ENCODE measurements at places on chromosomes 5 and 9.

GRCh38 chr5:141848744-141849414 lies 29.3 kb downstream of the PCDH1 start:
- peak overlapping the region; percentile 96 for H3K27ac ChIP-seq
- H3K27me3 ChIP-seq: no peaks in the 10 kb centered on the region
- H3K36me3 ChIP-seq: no peaks in the 10 kb centered on the region

- DNase-seq: no peak
- no peaks in the 10 kb centered on the region for H3K27me3 ChIP-seq
- H3K4me3 ChIP-seq: no peak overlapping the region
- H3K4me1 ChIP-seq: peaks cover 24% of the 10 kb centered on the region
- H3K36me3 ChIP-seq: no peaks in the 10 kb centered on the region
Measured at GRCh38 chr5:148620696-148621095, 33.6 kb downstream of the HTR4 start.

GRCh38 chr9:3962496-3962895 lies 337.4 kb downstream of the GLIS3 start:
- DNase-seq: no peak
- no peak overlapping the region for H3K27ac ChIP-seq
- peaks cover 8% of the 10 kb centered on the region for H3K4me1 ChIP-seq
- no peak overlapping the region for H3K4me3 ChIP-seq

DNA sequence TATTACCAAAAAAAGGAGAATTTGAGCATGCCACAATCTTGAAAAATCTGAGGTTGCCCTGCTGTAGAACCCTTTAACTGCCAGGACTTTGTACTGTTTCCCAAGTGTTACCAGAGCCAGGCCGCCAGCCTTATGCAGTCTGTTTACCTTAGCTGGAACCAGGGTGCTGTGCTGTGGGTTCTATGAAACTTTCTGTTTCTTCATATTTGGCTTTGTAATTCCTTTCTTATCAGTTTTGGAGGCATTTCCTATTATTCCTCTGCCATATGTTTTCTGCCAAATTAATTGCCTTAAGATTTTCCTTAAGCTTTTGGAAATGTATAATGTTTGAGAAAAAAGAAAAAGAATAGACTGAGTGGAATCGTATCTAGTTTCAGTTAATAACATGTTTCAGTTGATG lies 2.1 kb downstream of the S1PR3 start:
- no peak overlapping the region for H3K27ac ChIP-seq
- H3K27me3 ChIP-seq: peaks cover 12% of the 10 kb centered on the region
- H3K4me1 ChIP-seq: peaks cover 38% of the 10 kb centered on the region
- H3K4me3 ChIP-seq: peak overlapping the region; percentile 85
- H3K36me3 ChIP-seq: no peaks in the 10 kb centered on the region
- DNase-seq: no peak

DNA sequence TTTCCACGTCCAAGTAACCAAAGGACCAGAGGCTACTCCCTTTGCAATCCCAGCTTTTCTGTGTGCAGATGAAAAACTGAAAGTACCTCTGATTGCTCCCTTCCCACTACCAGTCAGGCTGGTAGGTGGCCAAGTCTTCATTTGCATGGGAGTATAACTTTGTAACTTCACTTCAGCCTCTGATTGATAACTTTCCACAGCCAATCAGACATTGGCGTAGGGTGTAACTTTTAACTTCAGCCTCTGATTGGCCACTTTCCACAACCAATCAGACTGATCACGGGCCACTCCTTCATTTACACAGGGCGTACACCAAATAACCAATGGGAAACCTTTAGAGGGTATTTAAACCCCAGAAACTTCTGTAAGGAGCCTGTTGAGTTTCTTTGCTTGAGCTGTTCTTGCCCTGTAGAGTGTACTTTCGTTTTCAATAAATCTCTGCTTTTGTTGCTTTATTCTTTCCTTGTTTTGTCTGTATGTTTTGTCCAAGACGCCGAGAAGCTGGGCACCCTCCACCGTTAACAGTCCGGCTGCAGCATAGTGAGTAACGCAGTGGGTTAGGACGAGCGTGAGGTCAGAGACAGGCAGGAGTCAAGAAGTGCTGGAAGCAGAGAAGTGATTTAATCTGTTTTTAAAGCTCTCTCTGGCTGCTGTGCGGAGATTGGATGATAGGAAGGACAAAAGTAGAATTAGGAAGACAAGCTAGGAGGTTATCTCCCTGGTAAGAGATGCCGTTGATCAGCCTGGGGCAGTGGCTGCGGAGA lies 3.5 kb upstream of the EXOSC2 start:
- H3K4me1 ChIP-seq: peaks cover 26% of the 10 kb centered on the region
- H3K27me3 ChIP-seq: no peaks in the 10 kb centered on the region
- H3K36me3 ChIP-seq: no peaks in the 10 kb centered on the region

GRCh38 chr5:94281236-94281801 lies 337.1 kb downstream of the KIAA0825 start:
- no peak for DNase-seq
- no peak overlapping the region for H3K4me3 ChIP-seq
- H3K36me3 ChIP-seq: no peaks in the 10 kb centered on the region
- H3K27ac ChIP-seq: no peak overlapping the region
- no peaks in the 10 kb centered on the region for H3K4me1 ChIP-seq

- DNase-seq: no peak
- peaks cover 8% of the 10 kb centered on the region for H3K36me3 ChIP-seq
- H3K4me1 ChIP-seq: no peaks in the 10 kb centered on the region
- H3K4me3 ChIP-seq: no peak overlapping the region
- peaks cover 2% of the 10 kb centered on the region for H3K27me3 ChIP-seq
Measured at GRCh38 chr5:31581498-31582099, 49.5 kb downstream of the C5orf22 start.

DNA sequence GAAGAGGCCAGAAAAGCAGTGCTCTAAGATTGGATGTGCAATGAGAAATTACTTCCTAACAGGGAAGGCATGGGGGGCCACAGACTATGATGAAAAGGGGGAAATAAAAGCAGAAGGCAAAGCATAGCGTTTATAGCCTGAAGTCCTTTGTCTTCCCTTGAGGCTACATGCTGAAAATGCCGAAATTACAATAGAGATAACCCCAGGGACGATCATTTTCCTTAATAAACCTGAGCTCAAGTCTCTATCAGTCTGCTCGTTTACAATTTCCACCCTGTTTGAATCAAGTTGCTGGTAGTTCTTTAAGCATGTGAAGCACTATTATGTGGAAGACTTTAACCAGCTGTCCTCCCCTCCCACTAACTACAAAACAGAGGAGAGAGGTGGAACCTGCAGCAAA lies 60.4 kb downstream of the FREM1 start:
- peaks cover 32% of the 10 kb centered on the region for H3K36me3 ChIP-seq
- no peaks in the 10 kb centered on the region for H3K27me3 ChIP-seq
- peaks cover 5% of the 10 kb centered on the region for H3K4me1 ChIP-seq
- H3K4me3 ChIP-seq: no peak overlapping the region
- no peak for DNase-seq

DNA sequence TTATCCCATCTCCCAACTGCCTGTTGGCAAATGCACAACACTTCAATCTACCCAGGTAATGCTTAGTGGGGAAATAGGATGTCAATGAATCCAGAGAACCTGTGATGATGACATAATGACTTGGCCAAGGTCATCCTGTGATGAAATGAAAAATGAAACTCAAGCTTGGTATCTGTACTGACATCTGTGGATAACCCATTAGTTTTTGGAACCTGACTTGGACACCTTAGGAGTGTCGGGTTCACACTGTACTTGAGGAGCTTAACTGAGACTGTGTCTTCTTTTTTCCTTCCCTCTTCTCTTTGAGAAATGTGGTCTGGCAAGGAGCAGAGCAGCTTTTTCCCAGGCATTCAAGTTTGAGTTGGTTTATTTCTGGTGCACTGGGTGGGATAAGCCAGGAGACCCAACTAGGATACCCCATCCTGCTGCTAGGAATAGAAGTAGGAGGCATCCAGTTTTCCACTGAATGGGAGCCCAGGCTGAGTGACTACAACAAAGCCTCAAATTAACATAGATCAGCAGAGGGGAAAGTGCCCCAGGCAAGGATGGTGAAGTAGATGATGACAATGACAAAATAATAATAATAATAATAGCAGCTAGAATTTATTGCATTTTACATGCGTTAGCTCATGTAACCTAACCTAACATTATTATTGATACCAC lies 72.1 kb downstream of the ADRB2 start:
- peaks cover 8% of the 10 kb centered on the region for H3K27me3 ChIP-seq
- no peak overlapping the region for H3K4me3 ChIP-seq
- no peak for DNase-seq
- no peak overlapping the region for H3K27ac ChIP-seq
- H3K36me3 ChIP-seq: no peaks in the 10 kb centered on the region

GRCh38 chr5:20972419-20972925 lies 984.5 kb upstream of the CDH18 start:
- DNase-seq: no peak
- H3K27me3 ChIP-seq: no peaks in the 10 kb centered on the region
- no peak overlapping the region for H3K27ac ChIP-seq
- H3K4me1 ChIP-seq: peaks cover 12% of the 10 kb centered on the region

GRCh38 chr5:158700231-158701006 lies 399.3 kb downstream of the EBF1 start:
- H3K4me3 ChIP-seq: no peak overlapping the region
- H3K27ac ChIP-seq: no peak overlapping the region
- peaks cover 8% of the 10 kb centered on the region for H3K4me1 ChIP-seq
- H3K36me3 ChIP-seq: no peaks in the 10 kb centered on the region

DNA sequence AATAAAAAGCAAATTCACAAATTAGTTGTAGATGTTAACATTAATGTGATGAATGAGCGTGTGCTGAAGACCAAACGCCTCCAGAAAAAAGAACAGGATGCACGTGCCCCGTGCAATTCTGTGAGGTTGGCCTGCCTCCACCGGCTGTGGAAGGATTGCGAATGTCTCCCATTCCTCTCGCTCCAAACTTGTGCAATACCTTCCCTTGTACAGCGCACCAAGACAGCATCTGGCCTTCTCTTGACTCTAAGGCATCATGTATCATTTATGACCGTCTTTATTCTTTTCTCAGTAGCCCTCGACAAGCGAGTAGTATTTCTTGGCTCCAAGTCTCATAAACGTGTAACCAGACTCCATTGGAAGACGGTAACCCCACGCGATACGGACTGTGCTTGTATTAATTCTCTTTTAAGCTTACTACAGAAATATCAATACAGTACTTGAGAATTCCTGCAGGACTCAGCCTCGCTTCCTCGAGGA lies 1.5 kb upstream of the TESK1 start:
- H3K27ac ChIP-seq: peak overlapping the region; percentile 98
- peak overlapping the region; percentile 92 for H3K4me3 ChIP-seq
- H3K27me3 ChIP-seq: no peaks in the 10 kb centered on the region
- peaks cover 9% of the 10 kb centered on the region for H3K36me3 ChIP-seq

GRCh38 chr9:14136646-14137370 lies 177.1 kb downstream of the NFIB start:
- H3K36me3 ChIP-seq: peaks cover 18% of the 10 kb centered on the region
- H3K4me1 ChIP-seq: peaks cover 41% of the 10 kb centered on the region
- no peak overlapping the region for H3K4me3 ChIP-seq
- no peaks in the 10 kb centered on the region for H3K27me3 ChIP-seq
- no peak for DNase-seq
- peak overlapping the region; percentile 78 for H3K27ac ChIP-seq

- H3K36me3 ChIP-seq: no peaks in the 10 kb centered on the region
- peaks cover 30% of the 10 kb centered on the region for H3K4me1 ChIP-seq
- H3K4me3 ChIP-seq: peak overlapping the region; percentile 71
Measured at GRCh38 chr9:89606624-89607311, 2.0 kb downstream of the GADD45G start.

- H3K4me1 ChIP-seq: peaks cover 22% of the 10 kb centered on the region
- peaks cover 10% of the 10 kb centered on the region for H3K27me3 ChIP-seq
- DNase-seq: peak; percentile 94
- H3K4me3 ChIP-seq: peak overlapping the region; percentile 71
Measured at GRCh38 chr9:133994353-133995011, 2.4 kb upstream of the VAV2 start.

GRCh38 chr9:121331549-121331948 lies 38.5 kb downstream of the STOM start:
- no peak overlapping the region for H3K4me3 ChIP-seq
- no peaks in the 10 kb centered on the region for H3K27me3 ChIP-seq
- peaks cover 43% of the 10 kb centered on the region for H3K36me3 ChIP-seq
- DNase-seq: no peak
- no peak overlapping the region for H3K27ac ChIP-seq

DNA sequence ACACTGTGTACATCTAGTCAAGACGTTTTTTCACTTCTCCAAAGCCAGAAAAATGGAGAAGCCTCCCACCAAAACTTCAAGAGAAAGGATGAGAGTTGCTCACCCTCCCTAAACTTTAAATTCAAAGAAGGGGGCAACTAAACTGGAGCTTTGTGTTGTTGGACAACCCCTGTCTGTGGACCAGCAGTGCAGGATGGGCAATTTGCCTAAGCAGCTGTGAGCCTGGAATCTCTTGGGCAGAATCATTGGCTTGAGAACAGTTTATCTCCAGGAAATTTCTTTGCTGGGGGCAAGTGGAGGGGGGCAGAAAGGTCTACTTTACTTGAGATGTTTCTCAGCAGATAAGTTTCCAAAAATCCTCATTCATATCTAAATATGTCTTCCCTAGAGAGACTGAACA lies 151.8 kb downstream of the MUSK start:
- H3K4me3 ChIP-seq: no peak overlapping the region
- peaks cover 5% of the 10 kb centered on the region for H3K36me3 ChIP-seq
- H3K27ac ChIP-seq: no peak overlapping the region
- no peak for DNase-seq
- peaks cover 12% of the 10 kb centered on the region for H3K4me1 ChIP-seq

GRCh38 chr5:163978897-163979296 lies 473.5 kb downstream of the MAT2B start:
- H3K27ac ChIP-seq: no peak overlapping the region
- H3K4me1 ChIP-seq: no peaks in the 10 kb centered on the region
- no peak overlapping the region for H3K4me3 ChIP-seq
- H3K27me3 ChIP-seq: no peaks in the 10 kb centered on the region
- peaks cover 2% of the 10 kb centered on the region for H3K36me3 ChIP-seq

- no peak overlapping the region for H3K27ac ChIP-seq
- H3K36me3 ChIP-seq: no peaks in the 10 kb centered on the region
- H3K27me3 ChIP-seq: no peaks in the 10 kb centered on the region
- no peak for DNase-seq
Measured at GRCh38 chr5:172166030-172166826, 21.8 kb downstream of the STK10 start.

DNA sequence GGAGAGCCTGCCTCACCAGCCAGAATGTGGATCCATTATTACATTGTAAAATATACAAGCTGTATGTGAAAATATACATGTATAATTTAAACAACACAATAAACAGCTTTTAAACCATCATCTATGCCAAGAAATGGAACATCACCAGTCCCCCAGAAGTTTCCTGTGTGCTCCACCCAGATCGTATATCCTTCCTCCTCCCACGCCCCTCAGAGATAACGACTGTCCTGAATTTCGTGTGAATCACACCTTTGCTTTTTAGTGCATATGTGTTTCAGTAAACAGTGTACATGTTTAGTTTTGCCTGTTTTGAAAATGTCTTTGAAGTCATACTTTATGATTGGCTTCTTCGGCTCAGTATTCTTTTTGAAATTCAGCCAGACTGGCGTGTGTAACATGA lies 134.6 kb upstream of the MYO10 start:
- H3K27ac ChIP-seq: peak overlapping the region; percentile 93
- DNase-seq: no peak
- H3K36me3 ChIP-seq: no peaks in the 10 kb centered on the region

- peaks cover 48% of the 10 kb centered on the region for H3K4me1 ChIP-seq
- no peak for DNase-seq
- peak overlapping the region; percentile 60 for H3K27ac ChIP-seq
- H3K36me3 ChIP-seq: no peaks in the 10 kb centered on the region
- no peak overlapping the region for H3K4me3 ChIP-seq
Measured at GRCh38 chr9:85269811-85270210, 471.9 kb downstream of the AGTPBP1 start.

- no peak for DNase-seq
- no peaks in the 10 kb centered on the region for H3K4me1 ChIP-seq
- H3K27ac ChIP-seq: no peak overlapping the region
- H3K36me3 ChIP-seq: no peaks in the 10 kb centered on the region
- H3K4me3 ChIP-seq: no peak overlapping the region
Measured at GRCh38 chr9:121798941-121799340, 147.5 kb downstream of the DAB2IP start.

Data from mesothelial cell of epicardium (in vitro differentiated cells).